Suppressor macrophage (primary cell): ENCODE measurements at places on chromosomes 6 and 20.
A peak's percentile ranks its signal among the peaks of the same experiment; 100 is the strongest.

GRCh38 chr6:169168706-169169105 lies 84.9 kb downstream of the THBS2 start:
- DNase-seq, result no peak

DNA sequence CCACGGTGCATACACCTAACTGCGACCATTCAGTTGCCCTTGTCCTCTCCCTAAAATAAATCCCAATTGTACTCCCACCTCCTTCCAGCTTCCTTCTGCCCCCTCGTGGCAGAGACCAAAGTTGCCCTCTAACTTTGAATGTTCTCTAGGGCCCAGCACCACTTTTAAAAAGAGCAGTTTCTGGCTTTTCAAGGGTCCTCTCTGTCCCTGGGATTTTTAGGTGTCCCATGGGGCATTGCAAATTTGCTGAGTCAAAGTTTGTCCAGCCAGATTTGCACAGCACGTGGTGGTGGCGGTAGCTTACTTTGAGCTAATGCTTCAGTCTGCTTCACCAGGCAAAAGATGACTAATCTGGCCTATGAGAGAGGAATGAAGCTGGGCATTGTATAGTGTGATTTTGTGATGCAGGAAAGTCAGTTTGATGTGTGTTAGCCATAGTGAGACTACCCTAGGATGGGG lies 100.2 kb downstream of the PERP start:
- peak; percentile 39 for DNase-seq

DNA sequence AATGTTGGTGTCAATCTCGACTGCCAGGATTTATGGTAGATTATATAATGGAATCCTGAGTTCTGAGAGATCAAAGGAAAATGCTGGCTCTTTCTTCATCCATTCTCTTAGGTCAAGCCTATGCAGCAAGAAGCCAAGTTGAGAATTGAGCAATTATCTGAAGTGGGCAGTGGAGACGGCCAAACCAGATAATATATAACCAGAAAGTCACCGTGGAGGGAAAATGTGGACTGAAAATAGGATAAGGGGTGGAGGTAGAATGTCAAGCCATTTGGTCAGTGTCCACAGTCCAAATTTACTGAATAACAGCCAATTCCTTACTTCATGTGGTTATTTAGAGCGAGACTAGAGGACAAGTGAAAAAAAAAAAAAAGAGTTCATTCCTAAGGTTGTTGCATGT lies 107.8 kb upstream of the ESR1 start:
- no peak for DNase-seq

DNA sequence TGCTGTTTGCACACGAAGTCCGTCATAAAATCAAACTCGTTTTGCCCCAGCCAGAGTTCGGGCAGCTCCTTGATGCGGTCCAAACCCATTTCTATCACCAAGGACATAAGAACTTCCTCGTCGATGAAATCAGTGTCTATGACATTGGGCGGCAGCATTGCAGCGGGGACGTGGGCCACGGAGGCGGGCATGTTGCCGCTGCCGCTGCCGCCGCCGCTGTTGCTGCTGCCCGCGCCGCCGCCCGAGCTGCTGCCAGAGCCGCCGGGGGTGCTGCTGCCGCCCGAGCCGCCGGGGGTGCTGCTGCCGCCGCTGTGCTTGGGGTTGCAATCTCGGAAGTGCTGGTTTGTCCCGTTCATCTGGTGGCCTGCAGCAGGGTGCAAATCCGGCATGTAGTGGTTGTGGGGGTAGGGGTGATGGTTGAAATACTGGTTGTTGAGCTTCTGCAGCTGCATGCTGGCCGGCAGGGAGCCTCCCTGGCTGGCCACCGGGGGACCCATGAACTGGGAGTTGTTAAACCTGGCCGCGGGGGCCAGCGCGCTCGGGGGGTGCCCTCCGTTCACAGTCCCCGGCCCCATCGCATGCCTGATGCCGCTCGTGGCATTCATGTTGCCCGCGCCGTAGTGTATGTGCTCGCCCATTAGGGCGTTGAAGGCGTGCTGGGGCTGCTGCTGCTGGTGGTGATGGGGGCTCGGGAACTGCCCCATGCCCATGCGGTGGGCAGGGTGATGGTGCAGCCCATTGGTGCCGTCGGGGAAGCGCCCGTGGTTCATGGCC lies 1.1 kb downstream of the CITED2 start:
- peak; percentile 88 for DNase-seq

DNA sequence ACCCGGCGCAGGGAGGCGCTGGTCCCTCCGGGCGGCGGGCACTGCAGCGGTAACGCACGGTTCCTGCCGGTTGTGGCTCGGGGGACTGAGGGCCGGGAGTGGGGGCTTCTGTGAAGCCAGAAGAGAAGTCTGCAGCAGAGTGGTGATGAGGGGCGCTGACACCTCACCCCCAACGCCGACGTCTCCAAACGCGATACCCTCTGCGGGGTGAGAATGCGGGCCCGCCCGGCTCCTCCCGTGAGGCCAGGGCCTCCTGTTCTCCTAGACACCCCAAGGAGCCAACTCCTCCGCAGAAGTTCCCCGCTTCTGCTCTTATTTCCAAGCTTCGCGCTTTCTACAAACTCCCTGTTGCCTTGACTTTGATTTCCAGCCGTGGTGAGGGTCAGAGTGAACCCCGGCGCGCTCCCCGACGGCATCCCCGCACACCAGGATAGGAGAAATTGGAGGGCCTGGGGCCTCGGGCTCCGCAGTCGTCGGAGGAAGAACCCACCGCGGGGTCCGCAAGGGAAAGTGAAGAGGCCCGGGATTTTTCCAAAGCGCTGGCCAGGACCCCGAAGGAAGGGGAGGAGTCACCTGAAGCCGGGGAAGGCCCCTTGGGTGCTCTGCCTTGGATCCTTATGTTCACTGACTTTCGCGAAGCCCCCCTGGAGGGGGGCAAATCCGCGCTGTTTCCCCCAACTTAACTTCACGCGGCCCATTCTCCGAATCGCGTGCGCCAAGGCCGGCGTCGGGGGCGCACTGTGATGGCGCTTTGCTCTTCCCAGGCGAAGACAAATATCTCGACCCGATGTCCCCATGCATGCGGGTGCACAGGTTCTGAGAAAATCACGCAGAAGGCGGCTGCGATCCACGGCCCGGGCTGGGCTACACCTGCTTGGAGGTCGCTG lies 3.1 kb upstream of the INSM1 start:
- DNase-seq, result no peak

DNA sequence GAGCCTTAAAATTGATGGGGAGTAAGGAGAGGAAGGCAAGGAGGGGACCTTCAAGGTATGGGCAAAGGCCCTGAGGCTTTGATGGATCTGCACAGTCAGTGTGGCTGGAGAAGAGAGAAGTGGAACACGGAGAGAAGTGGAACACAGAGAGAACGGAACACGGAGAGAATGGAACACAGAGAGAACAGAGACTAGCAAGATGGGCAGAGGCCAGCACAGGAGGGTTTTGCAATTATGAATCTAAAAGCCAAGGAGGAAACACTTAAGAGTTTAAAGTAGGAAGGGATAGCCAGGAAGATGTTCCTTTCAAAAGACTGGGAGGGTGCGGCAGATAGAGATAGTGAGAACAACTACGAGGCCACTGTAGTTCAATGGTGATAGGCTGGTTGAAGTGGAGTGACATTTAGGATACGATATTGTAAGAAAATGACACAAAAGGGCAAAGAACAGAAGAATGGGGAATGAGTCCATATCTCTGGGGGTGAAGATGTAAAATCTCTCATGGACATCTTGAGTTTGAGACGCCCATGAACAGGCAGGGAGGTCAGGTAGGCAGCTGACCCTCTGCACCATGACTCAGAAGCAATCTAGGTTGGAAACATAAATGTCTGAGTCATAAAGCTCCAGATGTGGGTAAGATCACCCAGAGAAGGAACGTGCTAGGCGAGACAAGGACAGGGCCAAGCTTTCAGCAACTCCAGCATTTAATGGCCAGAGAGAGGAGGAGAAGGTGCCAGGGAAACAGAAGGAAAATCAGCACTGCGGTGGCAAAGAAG lies 25.4 kb downstream of the ZMYND8 start:
- DNase-seq, result peak; percentile 43

DNA sequence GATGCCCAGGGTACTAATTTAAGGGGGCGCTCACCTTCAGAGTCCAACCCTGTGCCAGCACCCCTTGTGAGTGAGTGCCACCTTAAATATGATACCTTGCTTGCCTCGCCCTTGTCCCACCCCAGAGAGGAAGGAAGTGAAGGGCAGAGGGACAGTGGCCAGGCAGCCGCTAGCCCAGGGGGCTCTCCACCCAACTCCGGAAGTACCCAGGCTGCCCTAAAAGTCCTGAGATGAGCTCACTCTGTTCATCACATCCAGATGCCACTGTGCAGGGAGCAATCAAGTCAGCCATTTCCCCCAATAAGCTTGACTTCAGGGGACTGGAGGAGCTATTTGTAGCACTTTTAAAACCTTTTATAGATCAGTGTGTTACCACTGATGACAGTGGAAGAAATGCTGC lies 25.0 kb upstream of the STX16 start:
- DNase-seq, result no peak

DNA sequence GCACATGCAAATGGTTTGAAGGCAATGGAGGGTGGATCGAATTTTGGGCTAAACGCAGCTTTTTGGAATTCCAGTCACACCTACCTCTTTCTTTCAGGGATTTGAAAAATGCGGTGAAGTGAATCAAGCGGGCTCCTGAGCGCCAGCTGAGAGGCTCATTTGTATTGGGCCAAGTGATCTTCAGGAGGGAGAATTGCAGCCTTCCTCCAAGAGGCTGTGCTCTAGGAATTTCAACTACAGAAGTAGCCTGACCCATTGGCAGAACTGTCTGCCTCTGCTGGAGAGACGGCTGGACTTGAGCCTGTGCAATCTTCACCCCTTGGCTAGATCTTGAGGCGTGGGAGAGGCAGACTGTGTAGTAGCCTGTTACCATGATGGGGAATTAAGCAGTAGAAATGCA lies 5.7 kb upstream of the TIAM2 start:
- DNase-seq, result no peak

GRCh38 chr6:134724771-134725340 lies 225.0 kb downstream of the ALDH8A1 start:
- peak; percentile 72 for DNase-seq

GRCh38 chr6:168418711-168419121 lies 22.3 kb upstream of the SMOC2 start:
- DNase-seq, result no peak

DNA sequence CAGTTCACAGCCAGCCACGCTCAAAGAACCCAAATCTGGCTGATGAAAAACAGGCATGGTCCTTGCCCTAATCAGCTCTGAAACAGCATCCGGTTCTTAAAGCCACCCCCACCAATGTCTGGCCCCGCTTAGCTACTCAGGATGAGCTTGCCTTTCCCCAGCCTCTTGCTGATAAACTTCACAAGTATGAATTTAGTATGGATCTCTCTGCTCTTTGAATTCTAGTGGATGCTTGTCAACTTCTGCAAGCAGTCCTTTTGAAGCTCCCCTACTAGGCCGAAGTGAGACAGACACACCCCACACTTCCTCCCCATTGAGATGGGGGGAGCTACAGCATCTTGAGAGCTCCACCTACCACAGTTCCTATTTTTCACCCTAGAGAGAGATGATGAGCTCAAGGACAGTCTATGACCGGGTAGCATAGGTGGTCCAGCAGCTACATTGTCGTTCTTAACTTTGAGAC lies 36.7 kb downstream of the EBF4 start:
- peak; percentile 14 for DNase-seq

- DNase-seq, result no peak
These were observed 76.3 kb upstream of the B3GAT2 start for GRCh38 chr6:71033171-71033570.
